Suppressor macrophage (primary cell): ENCODE measurements at places on chromosomes 6 and 20.

GRCh38 chr6:26611599-26611998 is 14.8 kb downstream of the ABT1 start:
- no peak for DNase-seq

GRCh38 chr6:36793913-36794712 is 45.1 kb downstream of the CPNE5 start:
- no peak for DNase-seq

DNA sequence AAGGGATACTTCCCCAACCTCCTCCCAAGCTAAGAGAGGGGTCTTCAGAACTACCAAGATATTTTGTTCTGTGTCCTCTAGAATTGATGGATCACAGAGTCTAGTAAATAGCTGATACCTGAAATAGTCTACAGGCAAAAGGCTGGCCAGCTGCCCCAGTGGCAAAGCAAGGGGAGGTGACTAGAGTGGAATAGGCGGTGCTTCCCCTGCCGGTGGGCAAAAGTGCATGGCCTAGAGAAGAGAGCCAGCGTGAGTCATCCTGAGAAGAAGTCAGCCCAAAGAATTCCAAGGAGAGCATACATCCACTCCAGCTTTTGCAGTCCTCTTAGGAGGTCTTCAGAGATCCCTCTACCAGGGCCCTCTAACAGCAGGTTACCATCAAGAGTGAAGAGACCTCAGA is 14.7 kb downstream of the DPPA5 start:
- DNase-seq, result no peak

DNA sequence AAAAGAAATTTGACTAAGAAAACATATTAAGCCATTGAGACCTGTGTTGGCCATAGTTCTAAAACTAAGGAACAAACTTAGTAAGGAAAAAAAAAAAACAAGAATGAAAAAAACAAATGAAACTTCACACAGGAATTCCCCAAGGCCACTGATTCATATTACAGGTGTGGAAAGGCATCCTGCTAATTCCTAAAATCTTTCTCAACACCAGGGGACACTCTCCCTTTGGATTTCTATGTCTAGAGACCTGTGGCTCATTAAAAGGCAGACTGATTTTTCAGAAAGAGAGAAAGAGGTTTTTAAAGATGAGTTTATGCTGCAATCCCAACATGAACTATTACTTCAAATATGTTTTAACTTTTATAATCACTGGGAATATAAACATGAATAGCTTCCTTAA is at the start of gene OR12D1:
Gene OR12D1, plus strand, starts transcription at position 341 of the 400 bp plus-strand sequence.
- no peak for DNase-seq
